ENCODE measurements at places on chromosomes 11 and 22. TPM values are rescaled to one million over a fixed set of nuclear protein-coding genes. Genes with fewer than 3 reads are reported as not detected.

- no peak overlapping the region for H3K27ac ChIP-seq
- H3K4me1 ChIP-seq: no peaks in the 10 kb centered on the region
- no peaks in the 10 kb centered on the region for H3K36me3 ChIP-seq
- no peak for DNase-seq
- H3K27me3 ChIP-seq: peaks cover 7% of the 10 kb centered on the region
- H3K4me3 ChIP-seq: no peak overlapping the region
These were observed 1.2 kb upstream of the PDE3B start for GRCh38 chr11:14642453-14642852.

DNA sequence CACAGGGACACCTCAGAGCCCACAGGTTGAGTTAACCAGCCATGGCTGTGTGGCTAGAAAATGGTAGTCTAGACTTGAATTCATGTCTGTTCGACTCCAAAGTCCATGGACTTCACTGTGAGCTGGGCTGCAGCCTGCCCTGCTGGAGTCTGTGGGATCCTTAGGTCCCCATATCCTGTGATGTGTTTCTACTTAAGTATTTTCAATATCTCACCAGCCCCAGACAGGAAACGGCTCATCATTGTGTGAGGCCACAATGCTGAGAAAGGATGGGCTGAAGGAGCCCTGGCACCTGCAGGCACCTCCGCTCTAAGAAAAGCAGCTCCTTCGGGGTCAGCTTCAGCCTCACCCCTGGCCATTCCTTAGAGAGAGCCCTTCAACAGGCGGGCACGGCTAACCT lies 93.1 kb downstream of the NAT10 start:
- no peaks in the 10 kb centered on the region for H3K27me3 ChIP-seq
- no peaks in the 10 kb centered on the region for H3K4me1 ChIP-seq
- no peak overlapping the region for H3K27ac ChIP-seq
- H3K36me3 ChIP-seq: no peaks in the 10 kb centered on the region
- DNase-seq: no peak

DNA sequence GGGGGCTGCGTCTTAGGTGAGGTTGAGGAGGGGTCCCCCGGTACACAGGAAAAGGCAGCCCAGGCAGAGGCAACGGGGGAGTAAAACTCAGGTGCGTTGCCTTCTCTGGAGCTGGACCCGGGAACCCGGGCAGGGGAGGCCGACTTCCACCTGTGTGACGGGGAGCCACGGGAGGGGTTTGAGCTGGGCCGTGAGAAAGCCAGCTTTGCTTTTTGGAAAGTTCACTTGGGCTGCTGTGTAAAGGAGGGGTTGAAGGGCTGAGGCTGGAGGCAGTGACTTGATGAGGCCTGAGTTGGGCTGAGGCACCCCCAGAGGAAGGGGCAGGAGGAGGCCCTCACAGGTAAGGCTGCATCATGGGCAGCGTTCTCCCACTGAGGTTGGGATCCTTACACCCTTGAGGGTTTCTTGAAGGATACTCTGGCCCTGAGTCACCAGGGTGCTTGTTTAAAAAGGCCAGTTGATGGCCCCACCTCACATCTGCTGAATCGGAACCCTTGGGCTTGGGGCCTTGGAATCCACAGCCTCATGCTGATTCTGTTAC lies 47.2 kb downstream of the CHRDL2 start:
- H3K36me3 ChIP-seq: no peaks in the 10 kb centered on the region
- H3K4me1 ChIP-seq: peaks cover 36% of the 10 kb centered on the region
- no peak overlapping the region for H3K4me3 ChIP-seq
- H3K27ac ChIP-seq: no peak overlapping the region
- DNase-seq: peak; percentile 39

GRCh38 chr22:31958625-31959239 lies 14.4 kb downstream of the YWHAH start:
- no peak for DNase-seq
- H3K27ac ChIP-seq: no peak overlapping the region
- H3K36me3 ChIP-seq: peaks cover 11% of the 10 kb centered on the region
- H3K27me3 ChIP-seq: no peaks in the 10 kb centered on the region
- peaks cover 3% of the 10 kb centered on the region for H3K4me1 ChIP-seq

DNA sequence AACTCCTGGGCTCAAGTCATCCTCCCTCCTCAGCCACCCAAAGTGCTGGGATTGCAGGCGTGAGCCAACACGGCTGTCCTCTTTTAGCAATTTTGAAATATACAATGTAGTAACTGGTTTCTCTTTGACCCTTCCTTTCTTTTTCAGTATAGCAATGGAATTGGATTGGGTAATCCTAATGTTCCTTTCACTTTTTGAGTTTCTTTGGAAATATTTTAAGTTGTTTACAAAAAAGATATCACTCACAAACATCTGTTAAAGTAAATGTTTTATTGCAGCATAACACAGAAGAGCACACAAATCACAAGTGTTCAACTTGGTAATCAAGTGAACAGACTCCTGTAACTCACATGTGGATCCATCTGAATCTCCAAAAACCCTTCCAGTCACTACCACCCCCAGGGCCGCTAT lies 44.6 kb upstream of the EP300 start:
- DNase-seq: no peak
- peaks cover 7% of the 10 kb centered on the region for H3K4me1 ChIP-seq
- no peak overlapping the region for H3K4me3 ChIP-seq
- no peak overlapping the region for H3K27ac ChIP-seq
- no peaks in the 10 kb centered on the region for H3K36me3 ChIP-seq
- no peaks in the 10 kb centered on the region for H3K27me3 ChIP-seq

DNA sequence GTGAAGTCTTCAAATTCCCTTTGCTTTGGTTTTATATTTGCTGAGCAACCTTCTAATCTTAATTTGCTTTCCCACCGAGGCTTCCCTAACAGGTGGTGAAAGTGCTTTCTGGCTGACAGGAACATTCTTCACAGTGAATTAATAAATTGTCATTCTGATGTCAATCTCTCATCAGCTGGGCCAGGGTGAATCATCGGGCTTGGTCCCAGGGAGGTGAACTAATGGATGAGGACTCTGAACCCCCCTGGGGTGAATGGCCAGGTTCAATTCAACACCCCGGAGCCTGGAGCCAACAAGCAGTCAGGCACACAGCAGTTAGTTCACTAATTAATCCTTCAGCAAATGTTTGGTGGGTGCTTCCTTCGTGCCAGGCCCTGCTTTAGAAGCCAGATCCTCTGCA lies 155.4 kb upstream of the PDGFD start:
- H3K27ac ChIP-seq: no peak overlapping the region
- DNase-seq: no peak
- no peaks in the 10 kb centered on the region for H3K36me3 ChIP-seq
- H3K27me3 ChIP-seq: no peaks in the 10 kb centered on the region
- H3K4me3 ChIP-seq: no peak overlapping the region
- no peaks in the 10 kb centered on the region for H3K4me1 ChIP-seq

DNA sequence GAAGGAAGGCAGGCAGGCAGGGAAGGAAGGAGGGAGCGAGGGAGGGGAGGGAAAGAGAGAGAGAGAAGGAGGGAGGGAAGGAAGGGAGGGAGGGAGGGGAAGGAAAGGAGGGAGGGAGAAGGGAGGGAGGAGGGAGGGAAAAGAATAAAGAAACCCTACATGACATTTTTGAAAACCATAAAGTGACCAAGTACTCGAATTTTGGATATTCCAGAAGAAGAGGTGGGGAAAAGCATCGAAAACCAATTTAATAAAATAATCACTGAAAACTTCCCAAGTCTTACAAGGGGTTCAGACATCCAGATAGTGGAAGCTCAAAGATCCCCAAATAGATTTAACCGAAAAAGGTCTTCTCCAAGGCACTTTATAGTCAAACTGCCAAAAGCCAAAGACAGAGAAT lies 11.7 kb downstream of the GDPD4 start:
- no peaks in the 10 kb centered on the region for H3K36me3 ChIP-seq
- H3K4me1 ChIP-seq: no peaks in the 10 kb centered on the region
- DNase-seq: no peak
- no peak overlapping the region for H3K27ac ChIP-seq
- H3K4me3 ChIP-seq: no peak overlapping the region

DNA sequence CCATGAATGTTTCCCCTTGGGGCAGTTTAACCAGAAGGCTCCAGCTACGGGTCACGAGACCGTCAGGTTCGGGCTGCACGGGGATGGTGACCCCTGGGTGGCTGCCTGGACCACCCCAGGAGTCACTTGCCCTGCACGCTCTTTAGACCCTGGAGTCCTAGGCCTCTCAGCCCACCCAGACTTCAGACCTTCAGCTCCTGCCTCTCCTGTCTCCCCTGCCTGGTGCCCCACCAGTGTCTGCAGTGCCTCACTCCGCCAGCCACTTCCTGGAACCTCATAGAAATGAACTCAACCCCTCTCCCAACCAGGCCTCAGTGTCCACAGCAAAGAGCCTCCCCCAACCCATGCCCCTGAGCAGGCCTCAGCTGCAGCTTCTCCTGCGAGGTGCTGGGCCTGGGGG lies 12.5 kb upstream of the MS4A10 start:
- no peaks in the 10 kb centered on the region for H3K36me3 ChIP-seq
- no peak overlapping the region for H3K27ac ChIP-seq
- no peak for DNase-seq
- no peaks in the 10 kb centered on the region for H3K27me3 ChIP-seq
- H3K4me3 ChIP-seq: no peak overlapping the region
- H3K4me1 ChIP-seq: peaks cover 8% of the 10 kb centered on the region

DNA sequence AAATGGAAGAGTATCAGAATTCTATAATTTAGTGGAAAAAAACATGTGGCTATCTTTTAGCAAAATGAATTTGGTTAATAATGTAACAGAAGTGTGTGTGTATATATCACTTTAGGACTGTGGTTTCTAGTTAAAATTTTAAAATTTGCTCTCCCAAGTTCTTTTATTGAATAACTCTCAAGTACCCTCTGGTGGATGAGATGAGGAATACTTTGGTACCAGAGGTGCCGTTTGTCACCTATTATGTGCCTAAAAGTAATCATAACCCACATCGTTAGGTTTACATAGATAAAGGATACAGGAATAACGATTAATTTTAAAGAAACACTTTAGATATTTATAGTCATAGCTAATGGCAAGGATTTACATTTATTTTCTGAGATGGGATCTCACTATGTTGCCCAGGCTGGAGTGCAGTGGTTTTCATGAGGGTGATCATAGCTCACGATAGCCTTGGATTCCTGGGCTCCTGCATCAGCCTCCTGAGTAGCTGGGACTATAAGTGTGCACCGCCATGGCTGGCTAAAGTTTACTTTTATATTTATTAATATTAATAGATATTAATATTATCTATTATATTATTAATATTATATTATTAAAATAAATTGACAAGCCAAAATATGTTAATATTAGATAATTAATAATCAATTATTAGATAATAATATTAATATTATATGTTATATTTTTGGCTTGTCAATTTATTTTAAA lies 66.7 kb upstream of the CAPRIN1 start:
- no peak for DNase-seq
- no peak overlapping the region for H3K27ac ChIP-seq
- no peaks in the 10 kb centered on the region for H3K36me3 ChIP-seq
- no peak overlapping the region for H3K4me3 ChIP-seq
- no peaks in the 10 kb centered on the region for H3K27me3 ChIP-seq

- DNase-seq: no peak
- no peaks in the 10 kb centered on the region for H3K27me3 ChIP-seq
- no peak overlapping the region for H3K4me3 ChIP-seq
- no peak overlapping the region for H3K27ac ChIP-seq
These were observed 4.0 kb downstream of the P4HA3 start for GRCh38 chr11:74307434-74307833.

DNA sequence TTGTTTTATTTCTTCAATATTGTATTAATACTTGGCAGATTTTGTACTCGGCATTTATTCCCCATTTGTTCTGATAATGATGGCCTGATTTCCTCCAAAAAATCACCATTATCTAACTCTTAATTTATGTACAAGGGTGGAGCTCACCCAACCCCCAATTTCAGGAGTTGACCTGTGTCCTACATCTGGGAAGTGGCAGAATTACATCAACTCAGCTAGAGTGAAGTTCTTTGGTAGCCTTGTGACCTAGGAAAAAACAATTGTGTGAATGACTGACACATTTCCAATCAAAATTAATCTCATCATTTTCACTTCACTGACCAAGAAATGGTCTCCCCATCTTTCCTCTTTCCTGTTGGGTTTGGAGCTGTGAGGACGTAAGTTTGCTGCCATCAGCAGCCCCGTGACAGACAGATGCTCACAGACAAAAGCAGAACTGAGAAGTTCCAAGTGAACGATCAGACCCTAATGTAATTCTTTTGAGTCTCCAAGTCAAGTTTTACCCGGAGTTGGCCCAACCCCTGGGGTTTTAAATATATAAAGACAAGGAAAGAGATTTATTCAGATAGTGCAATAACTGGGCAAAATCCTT lies 16.6 kb upstream of the MS4A6E start:
- DNase-seq: no peak
- no peaks in the 10 kb centered on the region for H3K36me3 ChIP-seq

DNA sequence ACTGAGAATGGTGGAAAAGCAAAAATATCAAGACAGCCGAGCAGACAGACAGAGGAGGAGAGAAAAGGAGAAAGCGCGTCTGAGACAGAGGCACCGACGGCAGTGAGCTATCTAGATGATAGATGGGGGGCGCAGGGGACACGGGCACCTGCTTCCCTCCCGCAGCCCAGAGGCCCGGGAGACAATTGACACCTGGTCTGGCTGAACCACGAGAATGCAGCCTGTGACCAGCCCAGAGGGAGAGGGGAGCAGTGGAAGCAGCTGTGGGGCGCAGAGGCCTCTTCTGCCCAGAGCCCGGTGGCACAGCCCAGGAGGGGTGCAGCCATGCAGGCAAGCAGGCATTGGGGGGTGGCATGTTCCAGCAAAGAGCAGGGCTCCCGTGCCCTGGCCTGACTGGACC lies 48.2 kb downstream of the ELFN2 start:
- H3K4me1 ChIP-seq: no peaks in the 10 kb centered on the region
- no peaks in the 10 kb centered on the region for H3K36me3 ChIP-seq
- no peak overlapping the region for H3K4me3 ChIP-seq
- DNase-seq: no peak
- H3K27me3 ChIP-seq: no peaks in the 10 kb centered on the region
- no peak overlapping the region for H3K27ac ChIP-seq

- H3K27me3 ChIP-seq: no peaks in the 10 kb centered on the region
- DNase-seq: peak; percentile 4
- no peak overlapping the region for H3K4me3 ChIP-seq
- no peaks in the 10 kb centered on the region for H3K36me3 ChIP-seq
These were observed 365.7 kb upstream of the CADM1 start for GRCh38 chr11:115869780-115870431.

DNA sequence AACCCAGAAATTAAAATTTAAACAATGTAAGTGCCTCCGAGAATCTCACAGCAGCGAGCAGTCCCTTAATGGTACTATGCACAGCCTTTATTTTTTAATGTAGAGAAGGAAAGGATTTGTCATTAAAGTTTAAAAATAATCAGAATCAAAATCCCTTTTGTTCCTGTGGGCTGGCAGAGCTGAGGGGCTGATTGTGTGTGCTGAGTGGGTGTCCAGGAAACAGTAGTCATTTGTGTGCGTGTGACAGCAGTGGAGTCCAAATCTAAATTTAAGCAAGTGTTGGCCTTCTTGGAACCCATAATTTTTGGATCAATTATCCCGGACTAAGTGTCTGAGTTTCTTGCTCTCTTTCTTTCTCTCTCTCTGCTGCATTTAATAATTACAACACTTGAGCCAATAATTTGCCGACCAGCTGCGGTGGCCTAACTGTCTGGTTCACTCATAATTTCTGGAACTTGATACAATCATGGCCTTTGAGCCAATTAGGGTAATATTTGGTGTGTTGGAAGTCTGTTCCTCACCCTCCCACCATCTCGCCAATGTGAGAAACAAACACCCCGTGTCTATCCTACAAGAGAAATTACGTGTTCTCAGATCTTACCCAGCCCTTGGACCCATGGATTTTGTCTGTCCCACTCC lies 528.0 kb downstream of the SOX6 start:
- H3K4me1 ChIP-seq: no peaks in the 10 kb centered on the region
- no peak for DNase-seq
- H3K36me3 ChIP-seq: no peaks in the 10 kb centered on the region

KCNJ1 gene
- total RNA-seq: 0.11 TPM

DTX4 gene
- 20.2 TPM for total RNA-seq

PDGFB gene
- total RNA-seq: 3.9 TPM

OR4P4 gene
- total RNA-seq: not detected

HEPACAM gene
- total RNA-seq: 0.45 TPM

GAL3ST1 gene
- total RNA-seq: 0.67 TPM

SEC14L6 gene
- 0.11 TPM for total RNA-seq

CCDC88B gene
- total RNA-seq: 4.0 TPM

CRYBB3 gene
- total RNA-seq: not detected

Measured in thyroid gland (tissue), 4 donors.